AG08396 (cell line): ENCODE measurements at places on chromosomes 12 and 14.

- no peak for DNase-seq
Observed at GRCh38 chr12:111756196-111756595, 10.5 kb upstream of the ALDH2 start.

DNA sequence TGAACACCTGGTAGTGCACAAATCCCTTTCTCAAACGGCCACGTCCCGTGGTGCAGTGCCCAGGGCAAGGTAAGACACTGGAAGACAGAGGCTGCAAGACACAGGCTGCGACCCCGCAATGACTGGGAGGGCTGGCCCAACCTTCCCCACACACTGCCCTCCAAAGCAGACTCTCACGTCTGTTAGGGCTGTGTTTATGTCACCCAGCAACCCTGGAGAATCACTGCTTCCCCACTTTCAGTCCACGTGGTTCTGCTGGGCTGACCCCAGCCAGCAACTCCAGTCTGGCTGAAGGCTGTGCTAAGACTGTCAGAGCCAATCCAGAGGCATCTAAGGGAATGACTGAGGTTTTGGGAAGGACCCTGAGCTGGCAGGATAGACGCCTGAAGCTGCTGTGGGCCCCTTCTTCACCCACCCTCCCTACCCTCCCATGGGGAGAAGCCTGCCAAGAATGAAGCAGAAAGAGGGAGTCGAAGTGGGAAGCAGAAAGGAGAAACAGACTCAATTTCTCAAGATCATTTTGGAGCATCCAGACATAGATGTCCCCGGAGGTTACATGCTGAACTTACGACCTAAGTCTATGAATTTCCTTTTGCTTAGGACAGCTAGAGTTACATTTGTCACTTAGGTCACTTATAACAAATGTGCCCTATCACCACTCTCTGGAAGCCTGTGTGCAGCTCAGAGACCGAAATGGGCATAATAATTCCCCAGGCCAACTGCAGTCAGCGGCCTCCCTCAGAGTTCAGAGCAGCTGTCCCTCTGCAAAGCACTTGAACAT, 11.7 kb downstream of the KDM2B start:
- DNase-seq, result peak; percentile 71

DNA sequence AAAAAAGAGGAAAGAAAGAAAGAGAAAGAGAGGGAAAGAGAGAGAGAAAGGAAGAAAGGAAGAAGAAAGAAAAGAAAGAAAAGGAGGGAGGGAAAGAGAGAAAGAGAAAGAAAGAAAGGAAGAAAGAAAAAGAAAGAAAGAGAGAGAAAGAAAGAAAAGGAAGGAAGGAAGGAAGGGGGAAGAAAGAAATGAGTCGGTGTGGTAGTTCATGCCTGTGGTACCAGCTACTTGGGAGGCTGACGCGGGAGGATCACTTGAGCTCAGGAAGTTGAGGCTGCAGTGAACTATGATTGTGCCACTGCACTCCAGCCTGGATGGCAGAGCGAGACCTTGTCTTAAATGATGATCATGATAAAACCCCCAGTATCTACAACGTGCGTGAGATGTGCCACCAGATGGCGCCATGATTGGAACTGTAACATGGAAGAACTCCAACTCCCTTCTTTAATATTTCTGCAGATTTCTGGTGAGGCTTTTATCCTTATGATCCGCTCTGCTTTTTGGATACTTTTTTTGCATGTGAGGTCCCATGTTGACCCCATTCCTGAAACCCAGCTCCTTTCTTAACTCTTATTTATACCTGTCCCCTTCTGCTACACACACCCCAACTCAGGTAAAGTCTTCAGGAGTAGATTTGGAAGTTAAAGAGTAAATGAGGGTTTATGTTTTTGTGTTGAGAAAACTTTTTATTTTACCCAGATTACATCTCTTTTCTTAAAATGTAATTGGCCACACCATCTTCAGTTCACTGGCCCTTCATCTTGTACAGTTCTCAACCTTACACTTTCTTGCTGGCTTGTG, 25.6 kb downstream of the RNASE10 start:
- peak; percentile 51 for DNase-seq

DNA sequence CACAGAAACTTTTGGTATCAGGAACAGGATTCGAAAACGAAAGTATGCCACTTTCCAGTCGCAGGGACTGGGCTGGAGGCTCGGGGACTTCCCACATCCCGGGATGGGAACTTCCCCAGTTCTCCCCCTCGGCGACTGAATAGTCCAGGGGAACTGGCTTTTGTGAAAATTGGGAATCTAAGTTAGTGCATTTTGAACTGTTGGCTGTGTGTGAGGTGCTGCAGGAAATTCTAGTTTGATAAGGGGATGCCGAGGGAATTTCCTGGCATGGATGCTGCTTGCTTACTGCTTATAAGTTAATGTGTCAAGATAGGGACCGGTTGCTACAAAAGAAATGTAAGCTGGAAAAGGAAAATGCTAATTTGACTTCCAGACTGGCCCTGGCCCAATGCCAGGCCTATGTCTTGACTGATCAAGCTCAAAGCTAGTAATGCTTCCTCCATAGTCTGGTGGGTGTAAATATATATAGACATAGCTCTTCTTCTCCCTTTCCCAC, 73.4 kb upstream of the EIF5 start:
- peak; percentile 48 for DNase-seq

DNA sequence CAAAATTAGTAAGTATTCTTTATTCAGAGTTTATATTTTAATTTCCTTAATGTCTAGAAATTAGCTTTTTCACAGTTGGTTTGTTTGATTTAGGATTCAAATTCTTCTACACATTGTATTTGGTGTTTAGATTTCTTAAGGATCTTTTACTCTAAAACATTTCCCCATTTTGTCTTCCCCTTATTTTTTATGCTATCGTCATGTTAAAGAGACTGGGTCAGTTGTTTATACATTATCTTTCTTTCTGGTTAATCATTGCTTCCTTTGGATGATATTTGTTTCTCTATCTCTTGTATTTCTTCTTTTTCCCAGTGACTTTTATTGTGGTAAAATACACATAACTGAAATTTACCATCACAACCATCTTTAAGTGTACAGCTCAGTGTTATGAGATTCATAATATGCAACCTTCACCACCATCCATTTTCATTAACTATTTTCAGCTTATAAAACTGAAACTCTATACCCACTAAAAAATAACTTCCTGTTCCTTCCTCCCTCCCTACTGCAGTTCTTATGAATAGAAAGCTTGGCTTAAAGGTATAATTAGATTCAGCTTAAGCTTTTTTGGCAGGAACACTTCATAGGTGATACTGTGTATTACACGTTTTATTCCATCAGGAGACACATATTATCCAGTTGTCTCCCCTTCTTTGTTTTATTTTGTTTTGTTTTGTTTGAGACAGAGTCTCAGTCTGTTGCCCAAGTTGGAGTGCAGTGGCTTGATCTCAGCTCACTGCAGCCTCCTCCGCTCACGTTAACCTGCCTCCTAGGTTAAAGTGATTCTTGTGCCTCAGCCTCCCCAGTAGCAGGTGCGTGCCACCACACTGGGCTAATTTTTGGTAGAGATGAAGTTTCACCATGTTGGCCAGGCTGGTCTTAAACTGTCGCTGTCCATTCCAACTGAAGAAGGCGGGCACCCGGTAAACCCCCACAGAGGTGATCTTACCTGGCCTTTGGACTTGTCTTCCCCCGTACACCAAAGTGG, 45.0 kb downstream of the NOPCHAP1 start:
- DNase-seq, result no peak

GRCh38 chr14:35890308-35890707, 64.2 kb downstream of the BRMS1L start:
- DNase-seq, result no peak

- DNase-seq, result no peak
Observed at GRCh38 chr12:84976133-84976532, 59.9 kb downstream of the TSPAN19 start.

DNA sequence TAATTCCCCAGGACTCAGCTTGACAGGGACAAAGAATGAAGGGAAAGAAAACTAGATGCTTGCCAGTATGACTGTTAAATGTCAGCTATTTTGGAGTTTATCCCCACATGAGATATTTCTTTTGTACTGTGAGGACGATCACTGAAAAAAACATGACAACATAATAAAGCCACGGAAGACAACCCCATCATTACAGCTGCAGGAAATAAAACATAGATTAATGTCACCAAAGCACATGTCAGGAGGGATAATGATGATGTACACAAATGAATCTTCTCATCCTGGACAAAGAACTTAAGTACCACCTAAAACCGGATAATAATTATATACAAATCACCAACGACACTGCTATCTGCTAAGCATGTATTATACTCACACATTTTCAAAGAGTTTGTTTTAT, 84.6 kb upstream of the GRIP1 start:
- DNase-seq, result no peak

- no peak for DNase-seq
Observed at GRCh38 chr12:27864521-27864920, 84.5 kb upstream of the MANSC4 start.

- DNase-seq, result no peak
Observed at GRCh38 chr12:106720696-106721095, 53.8 kb upstream of the RIC8B start.

- DNase-seq, result no peak
Observed at GRCh38 chr12:12180136-12180535, 86.7 kb downstream of the LRP6 start.

DNA sequence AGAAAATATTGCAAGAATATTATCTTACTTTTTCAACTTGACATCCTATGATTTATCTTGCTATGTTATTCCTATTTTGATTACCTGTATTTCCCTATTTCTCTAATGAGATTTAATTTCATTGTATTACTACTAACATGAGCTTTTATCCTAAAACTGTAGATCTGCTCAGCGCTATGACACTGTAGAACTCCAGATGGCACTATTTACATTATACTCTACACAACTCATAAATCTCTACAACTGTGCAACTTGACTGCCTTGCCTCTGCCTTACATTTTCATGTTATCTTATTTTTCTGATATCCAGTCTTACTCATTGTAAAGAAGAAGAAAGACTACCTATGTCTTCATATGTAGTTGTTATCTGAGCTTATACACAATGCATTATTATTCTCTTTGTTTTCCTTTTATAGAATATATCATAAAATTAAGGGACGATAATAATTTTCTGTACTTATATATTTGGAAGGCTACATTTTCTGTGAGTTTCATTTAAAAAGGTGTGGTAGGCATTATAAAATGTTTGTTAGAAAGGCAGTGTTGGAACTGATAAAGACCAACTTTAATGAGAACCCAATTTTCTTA, 24.1 kb downstream of the NUP37 start:
- DNase-seq, result peak; percentile 13

DNA sequence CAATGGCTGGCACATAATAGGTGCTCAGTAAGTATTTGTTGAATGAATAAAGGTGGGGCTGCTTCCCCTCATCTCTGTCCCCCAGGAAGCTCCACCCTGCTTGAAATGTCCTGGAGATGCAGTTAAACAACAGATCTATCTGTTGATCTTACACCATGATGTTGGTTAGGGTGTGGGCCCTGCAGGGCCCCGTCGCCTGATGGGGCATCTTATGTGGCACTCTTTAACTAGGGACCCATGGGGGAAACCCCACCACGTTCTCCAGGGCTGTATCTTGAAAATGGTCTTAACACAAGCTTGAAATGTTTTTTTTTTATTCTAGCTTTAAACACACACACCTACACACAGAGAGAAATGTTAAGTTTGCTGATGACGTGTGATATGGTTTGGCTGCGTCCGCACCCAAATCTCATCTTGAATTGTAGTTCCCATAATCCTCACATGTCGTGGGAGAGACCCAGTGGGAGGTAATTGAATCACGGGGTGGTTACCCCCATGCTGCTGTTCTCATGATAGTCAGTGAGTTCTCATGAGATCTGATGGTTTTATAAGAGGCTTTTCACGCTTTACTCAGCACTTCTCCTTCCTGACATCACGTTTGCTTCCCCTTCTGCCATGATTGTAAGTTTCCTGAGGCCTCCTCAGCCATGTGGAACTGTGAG, 741.7 kb downstream of the VRK1 start:
- no peak for DNase-seq

DNA sequence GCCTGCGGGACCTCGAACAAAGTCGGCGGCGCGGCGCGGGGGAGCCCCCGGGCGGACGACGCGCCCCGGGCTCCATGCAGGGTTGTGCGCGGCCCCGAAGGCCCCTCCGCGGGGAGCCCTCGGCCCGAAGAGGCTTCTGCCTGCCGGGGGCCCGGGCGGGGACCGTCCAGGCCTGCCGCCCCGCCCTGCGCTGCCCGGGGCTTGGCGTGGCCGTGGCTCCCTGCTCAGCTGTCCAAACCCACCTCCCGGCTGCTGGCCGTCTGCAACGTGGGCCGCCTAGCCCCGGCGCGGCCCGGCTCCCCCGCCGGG, 670 bp downstream of the DYRK2 start:
- DNase-seq, result peak; percentile 52

- no peak for DNase-seq
Observed at GRCh38 chr12:24615967-24616411, 332.9 kb downstream of the BCAT1 start.

- no peak for DNase-seq
Observed at GRCh38 chr14:56858422-56858821, 48.1 kb upstream of the OTX2 start.

DNA sequence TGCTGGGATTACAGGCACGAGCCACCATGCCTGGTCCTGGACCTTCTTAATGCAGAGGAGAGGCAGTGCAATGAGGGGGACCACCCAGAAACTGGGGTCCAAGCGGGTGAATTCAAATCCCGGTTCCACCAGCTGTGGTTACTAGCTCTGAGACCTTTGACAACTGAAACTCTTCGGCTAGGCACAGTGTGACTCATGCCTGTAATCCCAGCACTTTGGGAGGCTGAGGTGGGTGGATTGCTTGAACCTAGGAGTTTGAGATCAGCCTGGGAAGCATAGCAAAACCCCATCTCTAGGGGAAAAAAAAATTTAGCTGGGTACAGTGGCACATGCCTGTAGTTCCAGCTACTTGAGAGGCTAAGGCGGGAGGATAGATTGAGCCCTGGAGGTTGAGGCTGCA, 5.0 kb upstream of the CD4 start:
- no peak for DNase-seq

DNA sequence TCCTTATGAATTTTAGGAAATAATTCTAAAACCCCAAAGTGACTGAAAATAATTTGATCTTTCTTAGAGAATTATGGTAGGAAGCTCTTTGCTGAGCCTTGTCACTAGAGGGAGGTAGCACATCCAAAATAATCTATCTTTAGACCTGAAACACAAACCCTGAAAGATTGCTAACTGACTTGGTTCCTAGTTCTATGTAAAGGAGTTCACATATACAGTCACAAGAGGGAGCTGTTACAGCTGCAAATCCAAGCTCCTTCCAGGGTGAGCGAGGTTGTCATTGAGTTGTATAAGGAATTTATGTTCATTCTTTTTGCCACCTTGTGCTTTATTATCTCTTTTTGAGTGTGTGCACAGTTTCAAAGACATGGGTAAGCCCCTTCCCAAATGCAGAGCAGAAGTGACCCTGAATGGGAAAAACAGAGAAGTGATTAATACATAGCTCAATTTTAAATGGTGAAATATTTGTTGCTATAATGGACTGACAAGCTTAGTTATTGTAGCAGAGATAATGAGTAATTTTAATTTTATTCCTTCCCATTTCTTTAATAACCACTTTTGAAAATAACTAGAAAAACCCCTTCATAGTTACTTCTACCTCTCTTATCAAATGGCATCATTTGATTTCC, 387.9 kb downstream of the DAD1 start:
- peak; percentile 39 for DNase-seq
